Glomerular endothelial cell (primary cell): ENCODE measurements at places on chromosomes 3 and 15. TPM values are rescaled to one million over a fixed set of nuclear protein-coding genes. Genes with fewer than 3 reads are reported as not detected.

- no peak for DNase-seq
These were observed 445.4 kb upstream of the DPH6 start for GRCh38 chr15:35991386-35991785.

- no peak for DNase-seq
These were observed 70.8 kb downstream of the ABTB1 start for GRCh38 chr3:127743351-127744252.

- no peak for DNase-seq
These were observed 8.3 kb downstream of the CD200R1 start for GRCh38 chr3:112966633-112967032.

- no peak for DNase-seq
These were observed 689.1 kb upstream of the DPPA4 start for GRCh38 chr3:110026421-110026820.

The GPR149 gene
- not detected in 2 replicates for total RNA-seq

DNA sequence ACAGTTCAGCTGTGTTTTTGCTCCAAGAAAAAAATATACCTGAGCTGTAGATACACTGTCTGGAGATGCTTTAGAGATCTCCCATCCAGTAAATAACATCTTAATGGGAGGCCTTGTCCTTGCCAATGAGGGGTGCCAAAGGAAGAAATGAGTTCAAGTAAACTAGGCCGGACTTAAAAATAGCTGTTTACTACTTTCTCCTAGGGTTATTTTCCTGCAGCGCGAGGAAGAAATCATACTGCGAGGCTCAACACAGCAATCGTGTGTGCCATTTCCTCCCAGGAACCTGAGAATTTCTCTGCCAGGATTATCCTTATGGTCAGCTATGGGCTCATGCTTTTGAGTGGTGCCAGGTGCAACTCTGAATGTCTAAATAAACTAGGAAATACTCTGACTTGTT, 71.9 kb downstream of the CMTM8 start:
- DNase-seq, result no peak

The DUOX2 gene
- total RNA-seq, result not detected in 2 replicates

The GOLGA6A gene
- not detected in 2 replicates for total RNA-seq

GRCh38 chr15:37009288-37009687, 91.1 kb downstream of the MEIS2 start:
- no peak for DNase-seq

The SEC22A gene
- total RNA-seq, result 37.0 and 57.2 TPM in 2 replicates

DNA sequence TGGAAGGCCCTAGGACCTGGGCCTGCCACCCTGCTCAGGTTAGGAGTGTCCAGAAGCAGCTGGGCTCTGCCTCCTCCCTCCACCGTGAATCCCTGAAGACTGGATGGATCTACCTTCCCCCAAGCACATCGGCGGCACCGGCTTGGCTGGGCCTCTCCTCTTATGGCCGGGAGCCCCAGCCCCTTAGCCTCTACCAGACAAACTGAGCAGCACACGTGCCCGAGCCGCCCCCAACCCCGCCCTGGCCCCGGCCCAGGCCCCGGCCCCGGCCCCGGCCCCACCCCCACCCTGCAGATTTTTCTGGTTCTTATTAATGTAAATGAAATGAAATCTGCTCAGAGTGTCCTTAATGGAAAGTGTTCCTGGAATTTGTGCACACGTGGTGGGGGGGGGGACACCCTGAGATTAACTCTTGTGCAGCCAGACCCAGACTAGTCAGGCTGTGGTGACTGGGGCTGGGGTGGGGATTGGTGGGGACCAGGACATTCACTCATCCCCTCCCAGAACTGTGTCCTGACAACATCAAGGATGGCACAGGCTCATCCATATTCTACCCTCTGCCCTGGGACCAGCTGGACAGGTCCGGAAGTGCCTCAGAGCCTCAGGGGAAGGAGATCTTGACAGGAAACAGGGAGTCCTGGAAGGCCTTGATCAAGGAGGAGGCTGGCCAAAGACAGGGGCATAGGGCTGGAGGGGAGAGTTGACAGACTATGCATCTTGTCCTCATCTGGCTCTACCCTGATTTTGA, 30.9 kb upstream of the SEMA3F start:
- no peak for DNase-seq

- no peak for DNase-seq
These were observed 224.7 kb upstream of the GBE1 start for GRCh38 chr3:81985996-81986723.

The GOLGA8J gene
- total RNA-seq, result not detected in 2 replicates

The DVL3 gene
- 42.3 and 47.1 TPM in 2 replicates for total RNA-seq

- DNase-seq, result no peak
These were observed 43.8 kb downstream of the SPSB4 start for GRCh38 chr3:141094790-141095545.

The TNFAIP8L3 gene
- total RNA-seq, result 19.1 and 46.6 TPM in 2 replicates

- DNase-seq, result no peak
These were observed 105.5 kb downstream of the STRIT1 start for GRCh38 chr3:155188031-155188430.

- DNase-seq, result no peak
These were observed 20.1 kb downstream of the IFT57 start for GRCh38 chr3:108202080-108202479.

The CCRL2 gene
- 11.5 and 15.8 TPM in 2 replicates for total RNA-seq

DNA sequence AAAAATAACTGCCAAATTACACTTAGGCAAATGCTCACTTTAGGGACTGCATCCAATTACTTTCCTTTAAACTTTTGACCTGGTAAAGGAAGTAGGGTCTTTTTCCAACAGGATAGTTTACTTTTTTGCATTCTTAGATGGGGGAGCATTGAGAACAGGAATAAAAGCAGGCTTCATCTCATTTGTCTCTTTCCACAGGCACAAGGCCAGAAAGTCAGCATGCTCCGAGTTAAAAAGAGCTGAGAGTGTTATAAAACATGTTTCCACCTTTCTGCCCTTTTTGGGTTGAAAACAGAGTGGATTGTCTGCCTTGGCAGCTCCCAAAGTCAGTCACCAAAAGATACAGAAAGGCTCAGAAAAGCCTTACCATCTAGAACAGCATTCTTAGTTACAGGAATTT, 404.9 kb upstream of the ALCAM start:
- DNase-seq, result no peak

The ZCWPW2 gene
- 0.18 TPM in 1 of 2 replicates, not detected in the other for total RNA-seq

The TP63 gene
- 0.39 and 0.53 TPM in 2 replicates for total RNA-seq

DNA sequence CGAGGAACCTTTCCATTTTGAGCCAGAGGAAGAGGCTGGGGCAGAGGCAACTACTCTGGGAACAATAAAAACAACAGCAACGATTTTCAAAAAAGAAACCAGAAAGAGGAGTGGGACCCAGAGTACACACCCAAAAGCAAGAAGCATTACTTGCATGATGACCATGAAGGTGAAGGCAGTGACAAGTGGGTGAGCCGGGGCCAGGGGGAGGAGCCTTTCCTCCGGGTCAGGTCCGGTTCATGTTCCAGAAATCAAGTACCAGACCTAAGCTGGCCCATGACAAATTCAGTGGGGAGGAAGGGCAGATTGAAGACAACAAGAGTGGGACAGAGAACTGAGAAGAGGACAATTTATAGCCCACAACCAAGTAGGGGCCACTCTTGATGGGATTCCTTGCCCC, 77.2 kb upstream of the STT3B start:
- no peak for DNase-seq

DNA sequence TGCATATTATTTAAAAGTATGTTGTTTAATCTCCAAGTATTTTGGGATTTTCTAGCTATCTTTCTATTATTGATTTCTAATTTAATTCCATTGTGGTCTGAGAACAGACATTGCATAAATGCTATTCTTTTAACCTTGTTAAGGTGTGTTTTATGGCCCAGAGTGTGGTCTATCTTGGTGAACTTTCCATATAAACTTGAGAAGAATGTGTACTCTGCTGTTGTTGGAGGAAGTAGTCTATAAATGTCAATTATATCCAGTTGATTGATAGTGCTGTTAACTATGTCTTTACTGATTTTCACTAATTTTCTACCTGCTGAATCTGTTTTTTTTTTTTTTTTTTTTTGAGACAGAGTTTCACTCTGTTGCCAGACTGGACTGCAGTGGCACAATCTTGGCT, 180.9 kb downstream of the ZNF621 start:
- no peak for DNase-seq

The NR1I2 gene
- total RNA-seq, result not detected in 2 replicates

DNA sequence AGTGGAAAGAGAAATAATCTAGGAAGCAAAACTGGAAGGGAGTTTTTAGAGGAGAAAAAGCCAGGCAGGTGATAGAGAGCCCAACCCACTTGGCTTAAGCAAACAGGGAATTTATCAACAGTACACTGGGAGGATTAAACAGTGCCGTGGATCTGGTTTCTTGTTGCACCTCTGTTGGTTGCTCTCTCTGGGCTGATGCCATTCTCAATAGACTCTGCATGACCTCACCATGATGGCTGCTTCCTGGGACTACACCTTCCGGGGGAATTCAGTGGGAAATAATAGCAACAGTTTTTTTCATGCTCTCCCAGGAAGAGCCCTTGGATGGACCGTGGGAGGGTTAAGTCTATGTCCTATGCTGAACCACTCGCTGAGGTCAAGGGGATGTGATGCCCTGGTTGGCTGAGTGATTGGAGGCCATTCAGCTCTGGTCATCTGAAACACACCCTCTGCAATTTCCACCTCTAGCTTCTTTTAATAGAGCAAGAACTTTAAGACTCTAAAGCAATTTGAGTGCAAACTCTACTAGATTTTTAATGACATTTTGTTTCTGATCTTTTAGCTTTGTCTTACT, 74.2 kb downstream of the EPHB1 start:
- no peak for DNase-seq

- DNase-seq, result no peak
These were observed 119.9 kb downstream of the KLF13 start for GRCh38 chr15:31446546-31446945.

The PTX3 gene
- total RNA-seq, result 317 and 450 TPM in 2 replicates

The PLA2G4B gene
- 0.48 and 0.58 TPM in 2 replicates for total RNA-seq

The TIPARP gene
- total RNA-seq, result 38.1 and 44.7 TPM in 2 replicates

DNA sequence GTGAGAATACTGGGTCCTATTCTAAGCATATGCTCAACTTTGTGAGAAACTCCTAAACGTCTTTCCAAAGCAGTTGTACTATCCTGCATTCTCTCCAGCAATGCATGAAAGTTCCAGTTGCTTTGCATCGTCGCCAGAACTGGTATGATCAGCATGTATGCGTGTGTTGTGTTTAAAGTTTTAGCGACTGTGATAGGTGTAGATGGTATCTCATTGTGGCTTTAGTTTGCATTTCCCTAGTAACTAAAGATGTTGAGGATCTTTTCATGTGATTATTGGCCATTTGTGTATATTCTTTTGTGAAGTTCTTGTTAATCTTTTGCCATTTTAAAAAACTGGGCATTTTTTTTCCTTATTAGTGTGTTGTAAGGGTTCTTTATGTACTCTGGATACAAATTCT, 115.1 kb downstream of the SPATA16 start:
- DNase-seq, result no peak

The NEO1 gene
- total RNA-seq, result 2.2 and 2.7 TPM in 2 replicates

DNA sequence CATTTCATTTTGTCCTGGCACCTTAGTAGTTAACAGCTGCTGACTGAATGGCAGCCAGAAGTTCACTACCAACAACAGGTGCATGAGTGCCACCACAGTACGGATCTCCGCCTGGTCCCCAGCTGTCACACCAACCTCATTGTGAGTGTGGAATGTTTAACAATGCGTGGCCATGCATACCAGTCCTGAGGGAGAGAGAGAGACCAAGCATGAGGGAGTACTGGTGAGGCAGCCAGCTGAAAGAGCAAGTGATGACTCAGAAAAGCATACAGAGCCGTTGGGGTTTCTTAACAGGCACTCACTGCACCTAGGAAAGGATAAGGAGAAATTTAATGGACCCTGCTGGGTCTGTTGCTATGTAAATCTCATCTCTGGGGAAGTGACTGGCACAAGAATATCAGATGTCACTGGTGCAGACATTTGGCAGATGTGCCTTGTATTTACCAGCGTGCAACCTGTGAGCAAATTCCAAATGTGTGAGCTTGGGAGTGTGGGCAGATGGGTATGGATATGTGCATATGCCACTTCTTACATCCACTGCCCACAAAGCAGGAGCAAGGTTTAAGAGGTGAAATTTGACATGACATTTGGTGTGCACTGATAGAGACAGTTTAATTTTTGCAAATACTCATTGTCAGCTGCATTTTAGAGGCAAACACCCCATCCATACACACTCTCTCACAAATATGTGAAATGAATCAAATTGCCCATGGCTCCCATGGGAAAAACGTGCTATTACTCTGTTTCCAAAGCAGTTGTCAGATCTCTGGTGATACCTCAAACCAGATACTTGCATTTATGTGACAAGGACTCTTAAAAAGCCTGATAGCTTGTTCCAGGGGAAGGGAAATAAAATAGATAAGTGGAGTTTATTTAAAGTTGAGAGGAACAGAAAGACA, 245.2 kb upstream of the ARPP21 start:
- no peak for DNase-seq

The PLCB2 gene
- total RNA-seq, result 3.0 and 5.1 TPM in 2 replicates

DNA sequence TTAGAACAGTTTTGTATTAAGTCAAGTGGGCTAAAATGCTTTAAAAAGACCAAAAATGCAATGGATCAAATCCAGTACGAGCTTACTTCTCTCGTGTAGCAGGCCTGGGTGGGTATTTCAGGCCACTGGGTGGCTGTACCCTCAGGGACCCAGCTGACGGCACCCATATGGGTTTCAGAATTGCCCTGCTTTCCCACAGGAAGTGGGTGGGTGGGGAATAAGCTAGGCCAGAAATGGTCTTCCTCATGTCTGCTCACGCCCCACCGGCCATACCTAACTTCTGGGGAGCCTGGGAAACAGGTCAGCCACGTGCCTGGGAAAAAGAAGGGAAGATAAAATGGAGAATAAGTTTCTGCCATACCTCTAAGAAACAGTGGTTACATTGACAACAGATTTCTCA, 20.3 kb downstream of the GPR160 start:
- no peak for DNase-seq
